ENCODE measurements at places on chromosomes 5 and 9. TPM values are rescaled to one million over a fixed set of nuclear protein-coding genes. Genes with fewer than 3 reads are reported as not detected.

The GABRA6 gene
- not detected for polyA plus RNA-seq

The KCNV2 gene
- polyA plus RNA-seq: not detected

DNA sequence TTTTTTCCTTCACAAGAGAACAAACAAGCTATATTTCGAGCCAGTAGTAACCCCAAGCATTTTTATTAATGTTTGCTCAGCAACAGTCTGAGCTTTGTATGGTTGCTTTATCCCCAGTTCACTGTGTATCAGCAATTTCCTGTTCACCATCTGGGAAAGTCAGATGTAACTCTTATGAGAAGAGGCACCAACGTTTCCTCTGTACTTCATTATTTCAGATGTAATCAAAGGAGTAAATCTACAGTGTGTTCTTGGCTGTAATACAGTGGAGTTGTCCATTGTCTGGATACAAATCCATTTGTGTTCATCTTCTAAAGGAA is 340.2 kb downstream of the ARRDC3 start:
- no peak for DNase-seq

The RPS23 gene
- 2,798 TPM for polyA plus RNA-seq

GRCh38 chr5:171874234-171874633 is 88.6 kb downstream of the SMIM23 start:
- no peak for DNase-seq

All from urinary bladder (tissue), 4 donors.